CD4-positive, CD25-positive, alpha-beta regulatory T cell (primary cell): ENCODE measurements at places on chromosomes 16 and 17. TPM values are rescaled to one million over a fixed set of nuclear protein-coding genes. Genes with fewer than 3 reads are reported as not detected.
A peak's percentile ranks its signal among the peaks of the same experiment; 100 is the strongest.

- H3K27ac ChIP-seq, result peak overlapping the region; percentile 57
- peaks cover 50% of the 10 kb centered on the region for H3K4me1 ChIP-seq
- H3K4me3 ChIP-seq, result peak overlapping the region; percentile 94
- no peaks in the 10 kb centered on the region for H3K27me3 ChIP-seq
These were observed 3.3 kb downstream of the ZNF652 start for GRCh38 chr17:49358641-49359247.

GRCh38 chr16:48035142-48035541, 120.7 kb downstream of the ABCC12 start:
- no peaks in the 10 kb centered on the region for H3K27me3 ChIP-seq
- no peaks in the 10 kb centered on the region for H3K36me3 ChIP-seq
- no peaks in the 10 kb centered on the region for H3K4me1 ChIP-seq

- no peak overlapping the region for H3K27ac ChIP-seq
- H3K36me3 ChIP-seq, result peaks cover 33% of the 10 kb centered on the region
- no peak overlapping the region for H3K4me3 ChIP-seq
- no peak for DNase-seq
- no peaks in the 10 kb centered on the region for H3K4me1 ChIP-seq
- no peaks in the 10 kb centered on the region for H3K27me3 ChIP-seq
These were observed 7.1 kb downstream of the TAF1C start for GRCh38 chr16:84179612-84180320.

DNA sequence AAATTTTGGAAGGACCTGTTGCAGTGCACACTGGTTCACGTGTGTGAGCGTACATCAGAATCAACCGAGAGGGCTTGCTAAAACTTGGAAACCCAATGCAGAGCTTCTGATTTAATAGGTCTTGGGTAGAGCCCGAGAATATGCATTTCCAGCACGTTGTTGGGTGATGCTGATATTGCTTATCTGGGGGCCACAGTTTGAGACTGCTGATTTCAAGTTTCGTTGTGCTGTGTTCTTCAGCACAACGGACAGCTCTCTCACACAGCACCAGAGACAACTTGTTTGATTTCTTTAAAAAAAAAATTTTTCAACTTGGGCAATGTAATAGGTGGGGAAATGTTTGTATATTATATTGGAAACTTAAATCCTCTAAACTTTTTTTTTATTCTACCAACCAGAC, 9.4 kb downstream of the OR4D2 start:
- H3K27ac ChIP-seq, result no peak overlapping the region
- no peak overlapping the region for H3K4me3 ChIP-seq
- no peak for DNase-seq
- H3K4me1 ChIP-seq, result peaks cover 7% of the 10 kb centered on the region

- no peaks in the 10 kb centered on the region for H3K27me3 ChIP-seq
- H3K36me3 ChIP-seq, result peaks cover 50% of the 10 kb centered on the region
- no peak overlapping the region for H3K4me3 ChIP-seq
- no peak for DNase-seq
- no peaks in the 10 kb centered on the region for H3K4me1 ChIP-seq
- no peak overlapping the region for H3K27ac ChIP-seq
These were observed 53.1 kb downstream of the GAN start for GRCh38 chr16:81367821-81368220.

DNA sequence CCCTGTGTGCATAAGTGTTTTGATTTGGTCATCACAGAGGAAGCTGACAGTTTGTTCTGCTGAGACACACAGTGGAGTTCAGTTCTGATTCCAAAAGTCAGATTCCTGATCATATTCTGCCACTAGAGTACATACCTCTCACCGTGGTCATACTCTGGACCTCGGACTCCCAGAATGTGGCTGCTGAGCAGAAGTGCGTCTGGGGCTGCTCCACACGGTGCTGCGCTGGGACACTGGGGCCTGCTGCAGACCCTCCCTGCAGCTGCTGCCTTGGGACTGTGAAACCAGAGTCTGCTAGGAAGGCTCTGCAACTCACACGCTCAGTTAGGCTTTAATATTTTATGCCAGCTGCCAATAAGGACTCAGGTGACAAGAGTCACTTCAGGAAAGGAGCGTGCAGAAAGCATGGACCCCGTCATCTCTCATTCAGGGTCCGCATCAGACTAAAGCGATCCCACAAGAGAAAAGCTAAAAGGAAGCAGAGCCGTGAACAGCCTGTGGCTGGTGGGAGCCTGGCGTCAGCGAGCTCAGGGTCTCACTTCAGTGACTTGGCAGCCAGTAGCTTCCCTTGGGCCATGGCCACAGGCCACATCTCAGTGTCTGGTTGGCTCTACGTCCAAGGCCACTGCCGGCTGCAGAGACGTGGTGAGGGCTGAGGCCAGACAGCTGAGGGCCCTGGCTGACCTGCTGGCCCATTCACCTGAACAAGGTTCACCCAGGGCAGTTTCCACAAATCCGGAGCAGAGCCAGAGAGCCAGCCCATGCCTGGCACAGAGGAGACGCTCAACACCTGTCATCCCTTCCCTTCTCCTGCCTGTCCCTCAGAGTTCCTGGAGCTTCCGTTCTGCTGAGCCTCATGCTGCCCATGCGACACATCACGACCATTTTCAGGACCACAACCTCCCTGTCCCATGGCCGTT, 24.7 kb upstream of the KIFC3 start:
- DNase-seq, result no peak
- H3K27ac ChIP-seq, result no peak overlapping the region
- H3K4me3 ChIP-seq, result no peak overlapping the region
- no peaks in the 10 kb centered on the region for H3K27me3 ChIP-seq

DNA sequence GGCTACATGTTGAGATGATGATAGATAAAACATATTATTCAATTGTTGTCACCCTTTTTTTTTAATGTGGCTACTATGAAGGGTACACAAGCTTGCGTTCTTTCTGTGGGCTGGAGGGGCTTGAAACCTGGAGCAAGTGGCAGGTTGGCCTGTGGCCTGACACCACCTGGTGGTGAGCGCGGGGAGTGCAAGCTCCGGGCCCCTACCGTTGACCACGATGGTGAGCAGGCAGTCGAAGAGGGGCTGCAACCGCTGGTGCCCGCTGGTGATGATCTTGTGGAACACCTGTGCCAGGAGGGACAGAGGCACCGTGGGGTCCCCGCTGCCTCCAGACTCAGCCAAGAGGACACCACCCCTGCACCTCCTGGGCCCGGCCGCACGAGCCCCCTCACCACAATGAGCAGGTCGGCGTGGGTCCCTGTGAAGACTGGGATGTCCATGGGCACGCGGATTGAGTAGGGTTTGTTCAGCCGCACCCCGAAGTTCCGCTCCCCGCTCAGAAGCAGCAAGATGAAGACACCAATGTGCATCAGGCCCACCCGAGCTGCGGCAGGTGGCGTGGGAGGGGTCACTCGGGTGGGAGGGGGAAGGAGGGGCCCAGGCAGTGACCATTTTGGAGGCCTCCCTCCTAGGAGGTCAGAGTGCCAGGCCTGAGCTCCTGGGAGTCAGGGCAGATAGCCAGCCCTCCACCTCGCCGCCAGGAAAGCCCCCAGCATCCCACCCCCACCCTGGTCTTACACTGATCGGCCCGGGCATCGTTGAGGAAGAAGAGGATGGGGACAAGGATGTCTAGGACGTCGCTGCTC, 14.4 kb downstream of the HID1 start:
- peaks cover 5% of the 10 kb centered on the region for H3K4me1 ChIP-seq
- no peak overlapping the region for H3K4me3 ChIP-seq
- DNase-seq, result peak; percentile 63

DNA sequence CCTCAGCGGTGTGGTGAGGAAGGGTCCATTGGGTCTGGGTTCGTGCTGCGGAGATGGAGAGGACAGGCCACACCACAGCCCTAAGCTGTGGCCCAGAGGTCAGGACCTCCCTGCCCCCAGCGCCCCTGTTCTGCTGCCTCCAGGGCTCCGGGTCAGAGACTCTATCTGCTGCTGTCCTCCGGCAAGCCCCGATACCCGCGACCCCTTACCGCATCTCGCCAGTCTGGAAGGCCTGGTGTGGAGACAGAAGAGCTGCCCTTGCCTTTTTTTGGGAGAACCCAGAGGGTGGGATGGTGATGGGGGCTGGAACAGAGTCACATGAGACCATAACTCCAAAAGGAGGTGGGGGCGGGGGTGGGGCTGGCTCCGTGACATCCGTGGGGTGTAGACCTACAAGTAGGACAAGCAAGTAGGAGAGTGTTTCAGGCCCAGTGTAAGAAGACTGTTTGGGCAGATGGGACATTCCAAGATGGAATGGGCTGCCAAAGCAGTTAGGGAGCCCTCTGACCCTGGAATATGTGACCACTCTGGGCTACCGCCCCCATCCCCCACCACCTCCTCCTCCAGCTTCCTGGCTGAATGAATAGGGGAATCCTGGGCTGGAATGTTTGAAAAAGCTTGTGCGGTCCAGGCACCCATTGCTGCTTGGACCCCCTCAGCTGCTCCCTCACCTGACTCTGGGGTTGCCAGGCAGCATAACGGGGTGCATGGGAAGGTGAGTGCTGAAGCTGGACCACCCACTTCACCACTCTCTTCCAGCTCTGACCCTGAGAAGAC, 1.4 kb downstream of the XYLT2 start:
- no peak for DNase-seq
- H3K27me3 ChIP-seq, result no peaks in the 10 kb centered on the region
- peak overlapping the region; percentile 71 for H3K4me3 ChIP-seq
- peak overlapping the region; percentile 51 for H3K27ac ChIP-seq
- peaks cover 26% of the 10 kb centered on the region for H3K4me1 ChIP-seq
- no peaks in the 10 kb centered on the region for H3K36me3 ChIP-seq

Gene CCL18
- not detected for polyA plus RNA-seq

Gene EVPLL
- not detected for polyA plus RNA-seq

Gene RNF112
- not detected for polyA plus RNA-seq

Gene CES5A
- not detected for polyA plus RNA-seq

Gene PLD6
- 14.8 TPM for polyA plus RNA-seq
